Body of pancreas (tissue), 4 donors: ENCODE measurements at places on chromosomes 16 and 17. TPM values are rescaled to one million over a fixed set of nuclear protein-coding genes. Genes with fewer than 3 reads are reported as not detected.
A peak's percentile ranks its signal among the peaks of the same experiment; 100 is the strongest.

PPP1R27 gene
- not detected for total RNA-seq

ARHGAP23 gene
- total RNA-seq = 5.2 TPM

SMIM22 gene
- total RNA-seq = 29.3 TPM

DUS2 gene
- total RNA-seq = 3.1 TPM

CENPT gene
- 57.1 TPM for total RNA-seq

NRN1L gene
- not detected for total RNA-seq

PIK3R6 gene
- 0.66 TPM for total RNA-seq

AOC2 gene
- total RNA-seq = 3.0 TPM

DNA sequence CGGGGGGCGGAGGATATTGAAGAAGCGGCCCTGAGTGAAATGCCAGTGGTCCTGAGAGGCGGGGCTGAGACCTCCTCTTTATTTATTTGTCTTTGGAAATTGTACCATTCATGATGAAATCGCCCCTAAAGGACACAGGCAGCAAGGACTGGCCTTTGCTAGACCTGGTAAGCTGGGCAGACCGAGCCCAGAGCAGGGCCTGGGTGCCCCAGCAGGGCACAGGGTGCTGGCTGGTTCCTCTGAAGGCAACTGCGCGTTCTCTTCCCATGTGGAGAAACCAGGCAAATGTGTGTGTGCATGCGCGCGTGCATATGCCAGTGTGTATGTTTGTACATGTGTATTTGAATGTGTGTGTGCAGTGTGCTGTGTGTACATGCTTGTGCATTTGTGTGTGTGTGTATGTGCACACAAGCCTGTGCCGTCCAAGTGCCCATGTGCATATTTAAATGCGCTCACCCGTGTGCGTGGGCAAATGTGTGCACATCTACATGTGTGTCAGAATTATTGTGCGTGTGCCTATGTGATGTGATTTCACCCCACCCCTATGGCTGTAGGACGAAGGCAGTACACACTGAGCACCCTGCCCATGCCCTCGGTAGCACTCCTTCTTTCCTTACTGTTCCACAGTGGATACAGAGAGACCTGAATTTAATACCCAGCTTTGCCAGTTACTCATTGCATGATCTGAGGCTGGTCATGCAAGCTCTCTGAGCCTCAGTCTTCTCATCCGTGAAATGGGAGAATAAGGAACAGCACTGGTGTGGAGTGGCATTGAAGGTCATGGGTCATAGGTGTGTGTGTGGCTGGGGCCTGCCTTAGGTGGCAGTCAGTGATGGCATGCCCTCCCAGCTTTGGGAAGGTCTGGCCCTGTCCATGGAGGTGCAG, 105.2 kb downstream of the CMIP start:
- no peak for DNase-seq

GRCh38 chr16:2991566-2992261, 11.5 kb upstream of the PKMYT1 start:
- DNase-seq = no peak

- DNase-seq = no peak
Measured at GRCh38 chr17:9028988-9029570, 7.8 kb downstream of the NTN1 start.

DNA sequence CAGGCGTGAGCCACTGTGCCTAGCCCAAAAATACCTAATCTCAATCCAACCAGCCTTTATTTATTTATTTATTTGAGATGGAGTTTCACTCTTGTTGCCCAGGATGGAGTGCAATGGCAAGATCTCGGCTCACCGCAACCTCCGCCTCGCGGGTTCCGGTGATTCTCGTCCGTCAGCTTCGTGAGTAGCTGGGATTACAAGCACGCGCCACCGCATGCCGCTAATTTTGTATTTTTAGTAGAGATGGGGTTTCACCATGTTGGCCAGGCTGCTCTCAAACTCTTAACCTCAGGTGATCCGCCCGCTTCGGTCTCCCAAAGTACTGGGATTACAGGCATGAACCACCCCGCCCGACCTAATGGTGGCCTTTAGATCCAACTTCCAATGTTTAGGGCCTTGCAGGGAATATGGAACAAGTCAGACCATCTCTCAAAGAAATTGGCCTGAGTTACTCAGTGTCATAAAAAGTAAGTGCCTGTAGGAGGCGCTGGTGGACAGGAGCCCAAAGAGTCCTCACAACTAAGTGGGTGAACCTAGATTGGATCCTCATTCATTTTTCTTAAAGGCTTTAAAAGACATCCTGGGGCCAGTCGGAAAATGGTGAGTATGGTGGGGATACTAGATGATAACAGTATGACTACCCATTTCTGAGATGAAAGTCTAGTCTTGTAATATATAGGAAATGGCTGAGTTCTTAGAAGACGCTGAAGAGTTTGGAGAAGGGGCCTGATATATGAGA, 4.6 kb downstream of the ZSCAN10 start:
- peak; percentile 62 for DNase-seq

DNA sequence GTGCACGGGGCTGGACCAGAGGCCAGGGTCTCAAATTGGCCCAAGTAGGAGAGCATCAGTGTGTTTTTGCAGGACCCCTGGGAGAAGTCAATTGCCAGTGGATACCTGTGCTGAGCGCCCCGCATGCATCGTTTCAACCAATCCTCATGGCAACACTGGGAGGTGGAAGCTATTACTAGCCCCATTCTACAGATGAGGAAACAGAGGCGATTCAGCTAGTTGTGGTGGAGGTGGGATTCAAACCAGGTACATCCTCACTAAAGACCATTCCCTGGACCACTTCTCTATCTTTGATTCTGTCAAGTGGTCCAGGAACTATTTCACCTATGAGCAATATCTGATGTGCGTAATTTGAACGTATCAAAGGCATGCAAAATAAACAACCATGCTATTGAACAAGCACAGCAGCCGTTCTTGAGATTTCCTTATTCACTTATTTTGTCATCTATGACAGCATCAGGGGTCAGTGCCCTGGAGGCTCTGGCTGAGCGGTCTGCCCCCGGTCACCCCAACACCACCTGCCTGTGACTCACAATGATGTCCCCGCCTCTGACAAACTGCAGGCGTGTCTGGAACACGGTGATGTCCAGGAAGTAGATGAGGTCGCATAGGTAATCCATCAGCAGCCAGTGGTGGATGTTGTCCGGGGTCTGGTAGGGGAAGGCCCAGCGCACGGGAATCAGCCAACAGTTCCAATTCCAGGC, 54.0 kb downstream of the CNGB1 start:
- no peak for DNase-seq

- DNase-seq = no peak
Measured at GRCh38 chr16:55925242-55925641, 50.1 kb upstream of the CES5A start.

GRCh38 chr16:78364556-78364880, 265.1 kb downstream of the WWOX start:
- DNase-seq = no peak

DNA sequence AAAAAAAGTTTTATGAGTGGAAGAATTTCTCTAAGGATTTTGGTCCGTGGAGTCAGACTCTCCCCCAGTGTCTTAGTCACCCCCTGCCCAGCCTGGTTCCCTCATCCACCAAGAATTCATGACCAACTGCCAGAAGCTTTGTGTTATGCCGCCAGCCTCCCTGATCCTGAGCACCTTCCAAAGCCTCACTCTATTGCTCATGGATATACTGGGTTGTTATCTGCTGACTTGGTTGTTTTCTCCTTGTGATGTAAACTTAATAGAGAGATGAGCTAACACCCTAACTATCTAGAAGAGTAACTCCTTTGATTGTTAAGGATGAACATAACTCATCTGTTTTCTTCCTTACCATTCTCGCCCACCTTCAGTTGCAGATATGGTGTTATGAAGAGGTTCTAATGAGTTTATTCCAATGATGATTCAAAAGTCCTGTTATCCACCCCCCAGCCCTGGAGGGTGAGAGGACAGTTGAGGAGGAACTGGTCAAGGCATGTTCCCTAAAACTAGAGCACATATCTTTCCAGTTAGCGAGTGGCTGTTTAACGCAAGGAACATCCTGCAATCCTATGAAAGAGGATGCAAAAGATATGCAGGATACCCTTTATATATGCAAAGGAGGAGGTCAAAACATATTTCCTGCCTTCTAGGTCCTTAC, 1.5 kb upstream of the PSMD3 start:
- no peak for DNase-seq

GRCh38 chr17:41728056-41728455, 6.4 kb downstream of the HAP1 start:
- DNase-seq = no peak

DNA sequence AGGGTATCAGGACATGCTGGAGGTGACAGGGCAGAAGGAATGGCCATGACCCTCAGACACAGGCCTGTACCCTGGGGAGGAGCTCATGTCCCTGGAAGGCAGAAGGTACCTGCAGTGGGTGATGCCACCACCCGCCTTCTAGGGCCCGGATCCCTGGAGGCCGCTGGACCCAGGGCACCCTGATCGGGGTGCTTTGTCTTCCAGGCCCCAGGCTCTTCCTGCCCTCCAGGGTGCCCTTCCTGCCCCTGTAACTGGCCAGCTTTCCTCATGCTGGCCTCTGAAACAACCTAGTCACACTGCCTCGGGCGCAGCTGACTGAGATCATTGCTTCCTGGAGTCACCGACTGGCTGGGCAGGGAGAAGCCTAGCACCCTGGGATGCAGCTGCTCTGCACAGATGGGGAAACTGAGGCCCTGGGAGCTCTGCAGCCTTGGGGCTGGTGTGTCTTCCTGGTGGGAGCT, 5.8 kb downstream of the ADCY7 start:
- DNase-seq = no peak

DNA sequence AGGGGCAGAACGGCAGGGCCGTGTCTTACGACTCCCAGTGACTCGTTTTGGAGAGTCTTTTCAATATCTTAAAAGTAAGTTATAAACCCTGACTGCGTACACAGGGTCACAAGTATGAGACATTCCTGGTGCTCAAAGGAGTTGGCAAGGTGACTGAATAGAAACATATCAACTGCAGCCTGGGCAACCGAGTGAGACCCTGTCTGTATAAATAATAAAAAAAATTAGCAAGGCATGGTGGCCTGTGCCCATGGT, 83.3 kb downstream of the PGS1 start:
- DNase-seq = no peak

DNA sequence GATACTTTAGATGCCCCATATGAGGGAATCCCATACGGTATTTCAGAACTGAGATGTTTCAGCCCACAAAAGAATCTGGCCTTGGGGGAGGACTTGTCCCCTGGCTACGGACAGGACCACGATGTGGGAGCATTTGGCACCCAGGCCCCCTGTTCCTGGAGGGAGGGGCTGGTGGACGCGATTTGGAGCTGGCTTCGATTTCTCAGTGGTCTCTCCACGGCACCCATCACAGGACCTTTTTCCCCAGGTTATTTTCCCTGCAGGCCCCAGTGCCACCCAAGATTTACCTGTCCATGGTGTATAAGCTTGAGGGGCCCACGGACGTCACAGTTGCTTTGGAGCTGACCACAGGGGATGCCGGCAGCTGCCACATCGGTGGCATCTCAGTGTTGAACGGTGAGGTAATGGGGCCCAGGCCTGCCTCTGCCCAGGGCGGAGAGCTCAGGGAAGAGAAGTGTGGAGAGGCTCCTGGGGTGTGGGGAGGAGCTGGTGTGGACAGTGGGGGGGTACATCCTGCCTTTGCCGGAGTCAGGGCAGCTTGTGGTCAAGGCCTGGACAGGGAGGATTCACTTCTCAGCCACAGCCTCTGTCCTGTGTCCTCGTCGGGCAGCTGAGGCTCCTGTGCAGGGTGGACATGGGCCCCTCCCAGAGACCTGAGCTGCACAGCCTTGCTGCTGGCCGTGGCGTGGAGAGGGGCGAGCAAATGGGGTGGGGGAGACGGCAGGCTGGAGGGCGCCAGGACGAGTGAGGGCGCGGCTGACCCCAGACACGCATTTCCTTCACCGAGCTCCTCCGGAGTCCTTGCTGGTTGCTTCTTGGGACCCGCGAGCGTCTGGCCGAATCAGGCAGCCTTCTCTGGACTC, 9.9 kb downstream of the ENGASE start:
- no peak for DNase-seq

DNA sequence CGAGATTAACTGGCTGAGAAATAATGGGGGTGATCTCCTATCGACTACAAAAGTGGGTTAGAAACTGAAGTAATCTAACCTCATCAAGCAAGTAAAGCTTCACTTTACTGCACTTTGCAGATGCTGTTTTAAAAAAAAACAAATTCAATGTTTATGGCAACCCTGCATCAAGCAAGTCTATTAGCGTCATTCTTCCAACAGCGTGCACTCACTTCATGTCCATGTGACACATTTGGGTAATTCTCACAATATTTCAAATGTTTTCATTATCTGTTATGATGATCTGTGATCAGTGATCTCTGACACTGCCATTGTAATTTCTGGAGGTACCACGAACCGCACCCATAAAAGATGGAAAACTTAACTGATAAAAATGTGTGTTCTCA, 70.8 kb downstream of the KANSL1 start:
- no peak for DNase-seq

- peak; percentile 87 for DNase-seq
Measured at GRCh38 chr17:50055426-50056216, at the start of gene ITGA3. TSS of gene ITGA3 (plus strand) at chr17:50056110. CDS start at chr17:50056440, 330 bp downstream.

- DNase-seq = no peak
Measured at GRCh38 chr16:71354156-71354555, 4.4 kb upstream of the CALB2 start.

DNA sequence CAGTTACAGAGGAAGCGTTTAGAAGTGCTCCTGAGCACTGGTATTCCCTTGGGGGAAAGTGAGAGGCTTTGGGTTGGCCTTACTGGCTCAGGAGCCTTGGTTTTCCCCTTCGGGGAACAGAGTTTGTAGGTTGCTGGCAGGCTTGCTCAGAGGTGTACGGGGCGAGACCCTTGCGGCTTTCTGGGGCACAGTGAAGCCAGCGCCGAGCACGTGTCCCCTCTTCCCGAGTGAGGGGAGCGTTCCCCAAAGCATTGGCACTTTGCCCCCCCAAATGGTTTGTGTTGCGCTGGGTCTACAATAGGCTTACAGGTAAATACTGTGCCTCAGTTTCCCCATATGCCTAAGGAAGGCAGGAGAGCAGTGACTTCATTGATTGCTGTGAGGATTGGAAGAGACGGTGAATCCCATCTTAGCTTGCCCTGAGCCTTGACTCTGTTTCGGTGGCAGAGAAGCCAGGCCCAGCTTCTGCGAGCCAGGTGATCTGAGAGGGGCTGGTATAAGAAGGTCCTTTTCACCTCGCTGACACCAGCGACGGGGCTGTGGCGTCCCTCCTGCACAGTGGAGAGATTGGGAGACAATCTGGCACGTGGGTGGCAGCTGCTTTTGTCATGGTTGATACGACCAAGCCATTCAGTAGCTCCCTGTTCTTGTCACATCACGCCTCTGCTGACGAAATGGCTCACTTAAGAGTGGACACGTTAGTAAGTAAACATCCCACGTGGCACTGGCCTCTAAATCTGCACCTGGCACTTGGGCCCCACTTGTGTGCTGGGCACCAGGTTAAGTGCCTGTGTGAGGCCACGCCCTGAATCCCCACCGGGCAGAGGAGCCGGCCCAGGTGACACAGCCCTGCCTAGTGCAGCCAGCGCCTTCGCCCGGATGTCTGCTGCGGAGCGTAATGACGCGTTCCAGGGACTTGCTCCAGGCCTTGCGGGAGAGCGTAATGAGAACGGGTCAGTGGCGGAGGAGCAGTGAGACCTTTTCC, 55.0 kb downstream of the MEAK7 start:
- peak; percentile 28 for DNase-seq

DNA sequence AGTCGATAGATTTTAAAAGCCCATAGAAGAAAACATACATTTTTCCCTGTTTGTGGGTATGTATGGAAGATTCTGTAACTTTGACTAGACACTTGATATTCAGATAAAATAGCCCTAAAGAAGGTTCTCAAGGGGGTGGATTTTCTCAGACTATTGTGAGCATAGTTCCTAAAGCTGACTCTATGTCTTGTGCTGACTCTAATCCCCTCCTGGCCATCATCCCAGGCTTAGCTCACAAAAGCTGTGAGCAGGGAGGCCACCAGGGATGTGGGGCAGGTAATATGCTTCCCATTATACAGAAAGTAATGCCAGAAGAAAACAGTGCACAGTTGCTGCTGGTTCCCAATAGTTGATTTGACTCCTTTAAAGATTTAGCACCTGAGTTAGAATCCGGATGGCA, 32.0 kb downstream of the CDH13 start:
- DNase-seq = no peak
